ENCODE measurements at places on chromosomes 12 and 14. TPM values are rescaled to one million over a fixed set of nuclear protein-coding genes. Genes with fewer than 3 reads are reported as not detected.
A peak's percentile ranks its signal among the peaks of the same experiment; 100 is the strongest.

- H3K27me3 ChIP-seq, result no peaks in the 10 kb centered on the region
- H3K4me1 ChIP-seq, result peaks cover 6% of the 10 kb centered on the region
- DNase-seq, result no peak
- no peak overlapping the region for H3K27ac ChIP-seq
- peaks cover 13% of the 10 kb centered on the region for H3K36me3 ChIP-seq
Measured at GRCh38 chr12:30806989-30807694, 52.4 kb upstream of the CAPRIN2 start.

DNA sequence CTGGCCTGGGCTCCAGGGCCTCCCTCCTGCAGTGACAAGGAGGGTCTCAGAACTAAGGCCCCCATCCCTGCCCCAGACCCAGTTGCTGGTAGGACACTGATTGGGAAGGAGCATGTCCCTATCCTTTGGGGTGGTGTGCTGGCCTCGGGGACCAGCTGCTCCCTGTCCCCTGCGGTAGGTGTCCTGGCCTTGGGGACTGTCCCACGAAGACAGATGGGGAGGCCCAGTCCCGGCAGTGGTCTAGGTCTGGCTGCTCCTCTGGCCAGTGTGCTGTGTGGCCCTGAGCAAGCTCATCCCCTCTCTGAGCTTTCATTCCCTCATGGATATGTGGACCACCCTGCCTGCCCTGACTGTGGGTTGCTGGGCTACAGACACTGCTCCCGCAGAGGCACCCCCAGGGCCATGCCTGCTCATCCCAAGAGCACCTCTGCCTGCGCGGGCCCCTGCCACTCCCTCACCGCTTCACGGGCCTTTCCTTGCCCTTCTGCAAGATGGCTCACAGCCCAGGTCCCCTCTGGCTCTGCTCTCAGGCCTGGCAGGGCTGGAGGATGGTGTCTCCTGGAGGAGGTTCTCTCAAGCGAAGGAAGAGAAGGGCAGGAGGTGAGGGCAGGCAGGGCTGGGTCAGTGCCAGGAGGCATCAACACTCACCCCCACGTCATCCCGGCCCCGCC is 12.5 kb downstream of the AHNAK2 start:
- DNase-seq, result no peak
- H3K27me3 ChIP-seq, result peaks cover 12% of the 10 kb centered on the region
- no peak overlapping the region for H3K27ac ChIP-seq
- H3K4me3 ChIP-seq, result no peak overlapping the region
- H3K4me1 ChIP-seq, result peaks cover 3% of the 10 kb centered on the region

DNA sequence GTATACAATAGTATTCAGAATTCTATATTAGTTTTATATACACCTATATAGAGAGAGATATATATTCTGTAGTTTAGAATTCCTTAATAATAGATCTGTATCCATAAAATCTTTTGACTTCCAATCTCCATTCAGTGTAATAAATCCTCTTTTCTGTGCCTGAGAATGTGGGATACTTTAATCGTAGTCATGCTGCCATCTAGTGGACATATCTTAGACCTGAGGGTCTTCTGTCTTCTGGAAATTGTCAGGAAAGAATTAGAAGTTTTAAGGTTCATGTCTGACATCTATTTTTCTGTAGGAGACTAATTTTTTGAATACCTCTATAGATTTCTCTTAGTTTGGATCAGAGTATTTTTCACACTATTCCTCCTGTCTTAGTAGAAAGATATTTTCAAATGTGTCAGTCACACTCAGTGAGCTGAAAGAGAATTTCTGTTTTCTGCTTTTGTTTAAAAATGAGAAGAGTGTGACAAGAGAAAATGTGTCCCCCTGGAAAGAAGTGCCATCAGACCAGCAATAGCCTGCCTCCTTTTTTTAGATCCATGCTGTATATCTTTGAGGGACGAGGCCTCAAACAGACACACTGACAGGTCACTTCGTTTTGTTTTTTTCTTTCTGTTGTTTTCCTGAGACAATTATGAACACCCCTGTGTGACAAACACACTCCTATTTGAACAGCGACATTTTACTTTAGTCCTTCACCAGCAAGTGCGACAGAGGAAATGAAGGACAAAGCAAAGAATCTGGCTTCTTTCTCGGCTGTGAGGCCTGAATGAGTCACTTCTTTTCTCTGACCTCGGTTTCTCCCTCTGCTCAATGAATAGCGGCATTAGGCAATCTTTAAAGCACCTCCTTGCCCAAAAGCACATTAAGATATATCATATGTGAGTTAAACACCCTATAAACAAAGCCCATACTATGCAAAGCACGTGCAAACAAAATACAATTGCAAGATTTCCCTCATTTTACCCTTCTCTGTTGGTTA is 96.3 kb downstream of the GALC start:
- H3K36me3 ChIP-seq, result no peaks in the 10 kb centered on the region
- no peak overlapping the region for H3K27ac ChIP-seq
- H3K4me1 ChIP-seq, result peaks cover 10% of the 10 kb centered on the region
- H3K27me3 ChIP-seq, result peaks cover 17% of the 10 kb centered on the region
- DNase-seq, result no peak
- H3K4me3 ChIP-seq, result no peak overlapping the region

DNA sequence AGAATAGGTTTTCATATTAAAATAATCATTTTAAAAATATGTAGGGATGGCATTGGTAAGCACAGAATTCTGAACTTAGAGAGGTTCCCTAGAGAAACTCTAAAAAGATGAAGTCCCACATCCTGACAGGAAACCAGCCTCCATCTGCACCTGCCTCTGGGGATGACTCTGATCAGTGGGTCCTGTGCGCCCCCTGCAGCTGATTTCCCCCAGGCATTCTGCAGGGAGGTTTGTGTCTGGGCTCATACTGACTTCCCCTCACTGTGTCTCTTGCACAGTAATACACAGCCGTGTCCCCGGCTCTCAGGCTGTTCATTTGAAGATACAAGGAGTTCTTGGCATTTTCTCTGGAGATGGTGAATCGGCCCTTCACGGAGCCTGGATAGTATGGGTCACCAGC is 602.9 kb downstream of the TMEM121 start:
- H3K27me3 ChIP-seq, result no peaks in the 10 kb centered on the region
- peaks cover 5% of the 10 kb centered on the region for H3K36me3 ChIP-seq
- H3K4me1 ChIP-seq, result no peaks in the 10 kb centered on the region
- no peak for DNase-seq
- no peak overlapping the region for H3K4me3 ChIP-seq

- no peak overlapping the region for H3K27ac ChIP-seq
- H3K4me3 ChIP-seq, result no peak overlapping the region
- no peaks in the 10 kb centered on the region for H3K27me3 ChIP-seq
- DNase-seq, result no peak
Measured at GRCh38 chr14:24542346-24542936, 33.6 kb downstream of the CTSG start.

- no peaks in the 10 kb centered on the region for H3K36me3 ChIP-seq
- H3K27ac ChIP-seq, result peak overlapping the region; percentile 26
- peaks cover 16% of the 10 kb centered on the region for H3K27me3 ChIP-seq
- H3K4me3 ChIP-seq, result peak overlapping the region; percentile 9
- peak; percentile 28 for DNase-seq
Measured at GRCh38 chr14:65927931-65928356, 515.4 kb downstream of the FUT8 start.

DNA sequence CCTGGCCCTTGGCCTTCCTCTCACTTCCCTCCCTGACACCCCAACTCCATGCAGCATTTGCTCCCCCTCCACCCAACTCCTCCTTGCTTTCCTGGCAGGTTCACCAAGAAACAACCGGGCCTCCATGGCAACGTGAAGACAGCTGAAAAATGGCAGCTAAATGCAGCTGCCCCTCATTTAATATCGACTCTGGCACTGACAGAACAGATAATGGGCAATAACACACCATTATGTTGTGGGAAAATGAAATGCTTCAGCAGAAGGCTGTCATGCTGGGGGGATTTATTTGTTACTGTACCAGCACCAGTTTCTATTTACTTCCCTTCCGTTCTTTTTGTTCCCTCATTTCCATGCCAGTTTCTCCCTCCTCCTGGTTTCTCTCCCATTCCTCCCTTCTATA is 440.8 kb downstream of the NRXN3 start:
- H3K27ac ChIP-seq, result no peak overlapping the region
- H3K4me3 ChIP-seq, result no peak overlapping the region
- peaks cover 2% of the 10 kb centered on the region for H3K4me1 ChIP-seq

GRCh38 chr12:123071099-123071800 is 79.6 kb downstream of the PITPNM2 start:
- H3K4me3 ChIP-seq, result no peak overlapping the region
- DNase-seq, result no peak
- peaks cover 6% of the 10 kb centered on the region for H3K4me1 ChIP-seq
- H3K27me3 ChIP-seq, result peaks cover 32% of the 10 kb centered on the region
- no peaks in the 10 kb centered on the region for H3K36me3 ChIP-seq

GRCh38 chr14:27006570-27006969 is 408.7 kb upstream of the NOVA1 start:
- no peak overlapping the region for H3K4me3 ChIP-seq
- no peak for DNase-seq
- no peaks in the 10 kb centered on the region for H3K36me3 ChIP-seq
- no peaks in the 10 kb centered on the region for H3K27me3 ChIP-seq

DNA sequence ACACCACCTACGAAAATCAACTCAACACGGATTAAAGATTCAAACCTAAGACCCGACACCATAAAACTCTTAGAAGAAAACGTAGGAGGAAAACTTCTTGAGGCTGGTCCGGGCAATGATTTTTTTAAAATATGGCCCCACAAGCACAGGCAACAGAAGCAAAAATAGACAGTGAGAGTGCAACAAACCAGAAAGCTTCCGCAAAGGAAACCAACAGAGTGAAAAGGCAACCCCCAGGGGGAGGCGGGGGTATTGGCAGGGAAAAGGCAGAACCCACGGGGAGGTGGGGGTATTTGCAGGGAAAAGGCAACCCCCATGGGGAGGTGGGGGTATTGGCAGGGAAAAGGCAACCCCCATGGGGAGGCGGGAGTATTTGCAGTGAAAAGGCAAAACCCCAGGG is 20.5 kb upstream of the FBRSL1 start:
- H3K4me3 ChIP-seq, result no peak overlapping the region
- H3K36me3 ChIP-seq, result peaks cover 4% of the 10 kb centered on the region
- DNase-seq, result no peak
- no peak overlapping the region for H3K27ac ChIP-seq
- peaks cover 8% of the 10 kb centered on the region for H3K4me1 ChIP-seq

- H3K27ac ChIP-seq, result no peak overlapping the region
- DNase-seq, result no peak
- no peaks in the 10 kb centered on the region for H3K36me3 ChIP-seq
- H3K4me1 ChIP-seq, result peaks cover 9% of the 10 kb centered on the region
- H3K4me3 ChIP-seq, result no peak overlapping the region
Measured at GRCh38 chr14:49497725-49498348, 88.3 kb downstream of the RPS29 start.

- no peak for DNase-seq
- no peak overlapping the region for H3K27ac ChIP-seq
- H3K4me1 ChIP-seq, result no peaks in the 10 kb centered on the region
- no peak overlapping the region for H3K4me3 ChIP-seq
Measured at GRCh38 chr12:2384533-2385351, 332.0 kb downstream of the CACNA1C start.

DNA sequence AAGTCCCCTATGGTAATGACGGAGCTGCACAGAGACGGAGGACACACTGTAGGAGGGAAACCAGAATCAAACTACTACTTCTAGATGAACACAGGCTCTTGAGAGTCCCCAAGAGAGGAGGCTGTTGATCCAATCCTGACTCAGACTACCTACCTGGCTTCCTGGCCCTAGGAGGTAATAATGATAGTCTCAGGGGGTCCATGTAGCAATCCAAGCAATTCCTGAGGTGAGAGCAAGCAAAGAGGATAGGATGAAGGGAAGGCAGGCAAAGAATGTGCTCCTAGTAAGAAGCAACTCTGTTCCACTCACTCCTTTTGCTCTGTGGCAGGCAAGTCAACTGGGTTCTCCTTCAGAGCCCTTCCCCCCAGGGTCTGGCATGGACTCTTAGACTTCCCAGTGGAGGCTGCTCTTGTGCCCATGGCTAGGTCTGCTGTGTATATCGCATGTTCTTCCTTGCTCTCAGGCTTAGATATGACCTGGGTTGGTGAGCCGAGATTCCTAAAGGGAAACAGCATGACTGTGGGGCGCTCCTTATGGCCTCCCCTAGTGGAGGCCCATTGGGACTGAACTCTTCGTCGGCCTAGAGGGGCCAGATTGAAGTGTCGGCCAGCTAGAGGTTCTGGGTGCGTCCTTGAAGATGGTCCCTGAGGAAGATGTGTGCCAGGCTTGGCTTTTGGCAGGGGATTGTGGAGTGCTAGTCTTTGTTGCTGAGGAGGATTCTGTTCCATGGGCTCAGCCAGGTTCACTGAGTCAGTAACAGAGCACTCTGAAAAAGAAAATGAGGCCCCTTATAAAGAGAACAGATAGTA is 2.1 kb downstream of the TINF2 start:
- DNase-seq, result no peak
- H3K27ac ChIP-seq, result no peak overlapping the region
- H3K4me3 ChIP-seq, result peak overlapping the region; percentile 97
- peaks cover 11% of the 10 kb centered on the region for H3K4me1 ChIP-seq
- no peaks in the 10 kb centered on the region for H3K27me3 ChIP-seq

DNA sequence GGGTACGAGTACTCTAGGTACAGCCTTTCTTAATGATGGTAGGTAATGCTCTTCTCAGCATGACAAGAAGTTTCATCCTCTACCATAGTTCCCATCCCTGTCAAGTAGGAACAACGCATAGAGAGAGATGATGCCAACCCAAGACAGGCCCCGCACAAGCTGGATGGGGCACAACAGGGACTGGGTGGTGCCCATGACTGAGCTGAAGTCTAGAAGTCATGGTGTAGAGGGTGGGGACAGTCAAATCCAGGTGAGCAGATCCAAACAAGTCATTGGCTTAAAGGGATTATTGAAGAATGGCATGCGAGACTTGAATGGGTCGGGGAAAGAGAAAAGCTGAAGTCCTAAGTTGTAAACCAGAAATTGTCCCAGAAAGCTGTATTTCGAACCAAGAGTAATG is 84.2 kb upstream of the MDM1 start:
- no peak overlapping the region for H3K4me3 ChIP-seq
- peaks cover 3% of the 10 kb centered on the region for H3K4me1 ChIP-seq
- H3K36me3 ChIP-seq, result no peaks in the 10 kb centered on the region
- DNase-seq, result no peak

GRCh38 chr12:70513426-70513825 is 123.8 kb downstream of the PTPRB start:
- DNase-seq, result no peak
- H3K27ac ChIP-seq, result no peak overlapping the region
- no peaks in the 10 kb centered on the region for H3K27me3 ChIP-seq
- no peak overlapping the region for H3K4me3 ChIP-seq

GRCh38 chr12:124380796-124381455 is 86.0 kb downstream of the RFLNA start:
- H3K27ac ChIP-seq, result peak overlapping the region; percentile 87
- peaks cover 10% of the 10 kb centered on the region for H3K36me3 ChIP-seq
- DNase-seq, result no peak
- H3K4me1 ChIP-seq, result no peaks in the 10 kb centered on the region
- H3K27me3 ChIP-seq, result no peaks in the 10 kb centered on the region

Gene MEG3
- 31.0 TPM for total RNA-seq

Gene PIANP
- 2.0 TPM for total RNA-seq

Measured in progenitor cell of endocrine pancreas (in vitro differentiated cells).